ENCODE measurements at places on chromosomes 16 and 17. TPM values are rescaled to one million over a fixed set of nuclear protein-coding genes. Genes with fewer than 3 reads are reported as not detected.

DNA sequence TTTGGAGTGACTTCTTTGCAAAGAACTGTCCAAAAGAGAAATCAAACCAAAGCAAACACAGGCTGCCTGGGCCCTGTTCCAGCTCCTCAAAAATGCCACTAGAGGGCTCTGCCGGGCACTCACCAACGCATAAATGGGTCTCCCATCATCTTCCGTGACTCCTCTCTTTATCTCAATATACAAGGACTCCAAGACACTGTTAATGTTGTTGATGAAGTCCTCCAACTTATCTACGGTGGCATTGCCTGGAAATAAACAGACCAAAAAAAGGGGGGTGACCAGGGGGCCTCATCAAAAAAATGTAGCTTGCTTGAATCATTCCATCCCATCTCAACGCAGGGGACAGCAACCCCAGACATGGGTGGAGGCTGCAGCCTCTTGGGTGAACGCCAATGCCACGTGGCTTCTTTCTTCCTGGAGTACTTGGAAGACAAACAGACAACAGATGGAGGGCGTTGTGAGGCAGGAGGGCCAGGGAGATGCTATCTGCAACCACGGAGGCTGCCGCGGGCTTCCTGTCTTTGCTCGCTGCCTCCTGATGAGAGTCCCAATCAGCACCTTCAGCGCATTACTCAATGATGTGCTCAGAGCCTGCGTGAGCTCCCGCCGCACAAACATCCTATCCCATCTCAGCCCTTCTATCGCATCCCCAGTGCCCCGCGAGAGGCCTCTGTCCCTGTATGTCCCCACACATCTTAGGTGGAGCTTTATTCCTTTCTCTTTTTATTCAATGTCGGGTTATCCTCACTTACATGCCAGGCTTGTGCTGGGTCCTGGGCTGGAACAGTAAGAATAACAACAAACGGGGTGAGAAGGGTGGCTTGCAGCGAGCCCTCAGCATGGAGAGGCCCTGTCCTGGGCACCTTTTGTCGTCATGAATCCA, 32.0 kb downstream of the KDM8 start:
- DNase-seq, result peak; percentile 91

- DNase-seq, result no peak
Measured at GRCh38 chr16:54265575-54266107, 20.9 kb downstream of the IRX3 start.

CLUH gene
- 63.3 TPM for total RNA-seq

DNA sequence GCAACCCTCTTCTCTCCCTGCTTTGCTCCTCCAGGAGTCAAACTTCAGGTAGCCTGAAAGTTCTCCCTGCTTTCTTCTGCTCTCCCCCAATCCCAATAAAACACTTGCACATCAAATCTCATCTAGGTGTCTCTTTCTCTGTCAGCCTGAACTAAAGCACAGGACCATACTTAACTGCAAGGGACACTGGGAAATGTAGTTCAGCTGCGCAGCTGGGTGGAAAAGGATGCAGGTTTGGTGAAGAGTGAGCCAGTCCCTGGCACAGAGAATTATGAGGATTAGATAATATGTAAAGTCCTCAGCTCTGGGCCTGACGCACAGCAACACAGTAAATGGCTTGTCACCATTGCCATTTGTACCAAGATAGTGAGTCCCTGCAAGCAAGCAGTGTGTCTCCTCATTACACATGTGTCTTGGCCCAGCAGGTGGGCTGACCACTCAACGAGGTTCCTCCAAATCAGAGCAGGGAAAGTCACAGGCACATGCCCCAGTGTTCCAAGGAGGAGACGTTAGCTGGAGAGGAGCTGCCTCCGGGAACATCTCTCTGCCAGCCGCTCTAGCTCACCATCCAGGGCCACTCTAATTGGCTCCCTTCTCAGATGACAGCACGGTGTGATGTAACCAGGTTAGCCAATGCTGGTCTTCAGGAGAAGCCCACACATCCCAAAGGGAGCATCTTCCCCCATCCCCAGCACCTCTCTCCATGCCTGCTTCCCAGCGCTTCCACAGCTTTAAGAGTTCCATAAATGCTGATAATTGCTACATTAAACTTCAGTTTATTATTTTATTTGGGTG, 29.7 kb upstream of the IRX3 start:
- no peak for DNase-seq

MMP25 gene
- total RNA-seq, result 0.05 TPM

HID1 gene
- 30.6 TPM for total RNA-seq

CDH8 gene
- 0.24 TPM for total RNA-seq
